ENCODE measurements at places on chromosomes 3 and 15.
A peak's percentile ranks its signal among the peaks of the same experiment; 100 is the strongest.

DNA sequence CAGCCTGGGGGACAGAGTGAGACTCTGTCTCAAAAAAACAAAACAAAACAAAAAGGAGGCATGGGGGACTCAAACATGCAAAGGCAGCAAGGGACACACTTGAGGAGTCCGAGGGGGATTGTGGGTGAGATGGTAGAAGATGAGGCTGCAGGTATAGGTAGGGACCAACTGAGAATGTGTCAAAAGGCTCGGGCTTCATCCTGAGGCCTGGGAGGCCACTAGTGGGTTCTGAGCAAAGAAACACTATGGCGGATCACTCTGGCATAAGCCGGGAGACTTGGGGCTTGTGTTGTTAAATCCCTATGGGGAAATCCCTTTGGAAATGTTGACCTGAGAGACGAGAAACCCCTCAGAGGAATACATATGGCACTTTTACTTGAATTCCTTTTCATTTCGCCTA, 21.2 kb downstream of the ZNF710 start:
- DNase-seq, result no peak

- no peak for DNase-seq
Observed at GRCh38 chr3:95615592-95616310, 1198.6 kb upstream of the EPHA6 start.

- DNase-seq, result peak; percentile 28
Observed at GRCh38 chr15:42650208-42651066, 75.0 kb downstream of the STARD9 start.

- DNase-seq, result no peak
Observed at GRCh38 chr3:49630784-49631183, 43.4 kb upstream of the APEH start.

- no peak for DNase-seq
Observed at GRCh38 chr3:169402672-169403360, 260.7 kb downstream of the MECOM start.

- DNase-seq, result peak; percentile 49
Observed at GRCh38 chr15:71761649-71762048, 48.7 kb upstream of the NR2E3 start.

DNA sequence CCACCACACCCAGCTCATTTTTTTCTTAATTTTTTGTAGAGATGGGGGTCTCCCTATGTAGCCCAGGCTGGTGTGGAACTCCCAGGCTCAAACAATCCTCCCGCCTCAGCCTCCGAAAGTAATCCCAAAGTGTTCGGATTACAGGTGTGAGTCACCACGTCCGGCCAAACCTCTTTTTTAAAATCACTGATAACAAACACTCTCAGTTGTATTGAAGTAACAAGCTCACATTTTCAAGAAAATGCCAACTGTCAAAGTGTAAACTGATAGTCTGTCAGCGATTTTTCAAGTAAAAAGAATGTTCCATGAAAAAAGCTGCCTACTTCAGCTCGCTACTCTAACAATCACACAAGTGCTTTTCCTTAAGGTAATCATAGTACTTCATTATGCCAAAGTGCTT, 33.4 kb downstream of the UBXN7 start:
- no peak for DNase-seq

GRCh38 chr3:18344306-18345014, 80.7 kb downstream of the SATB1 start:
- DNase-seq, result no peak

DNA sequence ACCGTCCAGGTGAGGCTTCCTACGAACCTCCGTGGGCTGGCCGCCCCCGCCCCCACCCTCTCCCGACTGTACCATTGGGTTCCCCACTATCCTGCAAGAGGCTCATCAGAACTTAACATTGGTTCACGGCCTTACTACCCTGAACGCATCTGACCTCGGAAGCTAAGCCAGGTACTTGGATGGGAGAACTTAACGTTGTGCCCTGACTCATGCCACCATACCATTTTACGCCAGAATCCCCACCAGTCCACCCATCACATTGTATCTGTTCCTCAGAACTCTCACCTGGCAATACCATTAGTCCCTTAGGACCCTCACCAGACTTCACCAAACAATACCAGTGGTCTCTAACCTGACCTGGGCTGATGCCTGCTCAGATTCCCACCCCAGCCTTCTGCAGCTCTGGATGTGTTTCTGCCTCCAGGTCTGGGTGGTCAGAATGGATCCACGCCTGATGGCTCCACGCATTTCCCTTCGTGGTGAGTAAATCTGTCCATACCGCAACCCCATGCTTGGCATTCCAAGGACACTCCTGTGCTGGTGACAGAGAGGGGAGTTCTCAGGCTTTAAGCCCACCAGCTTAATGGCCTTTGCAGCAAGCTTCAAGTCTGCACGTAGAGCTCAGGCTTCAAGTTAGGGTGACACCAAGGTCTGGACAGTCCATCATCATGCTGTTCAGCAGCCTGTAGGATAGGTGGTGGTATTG, 562 bp downstream of the TCTA start:
- DNase-seq, result no peak

DNA sequence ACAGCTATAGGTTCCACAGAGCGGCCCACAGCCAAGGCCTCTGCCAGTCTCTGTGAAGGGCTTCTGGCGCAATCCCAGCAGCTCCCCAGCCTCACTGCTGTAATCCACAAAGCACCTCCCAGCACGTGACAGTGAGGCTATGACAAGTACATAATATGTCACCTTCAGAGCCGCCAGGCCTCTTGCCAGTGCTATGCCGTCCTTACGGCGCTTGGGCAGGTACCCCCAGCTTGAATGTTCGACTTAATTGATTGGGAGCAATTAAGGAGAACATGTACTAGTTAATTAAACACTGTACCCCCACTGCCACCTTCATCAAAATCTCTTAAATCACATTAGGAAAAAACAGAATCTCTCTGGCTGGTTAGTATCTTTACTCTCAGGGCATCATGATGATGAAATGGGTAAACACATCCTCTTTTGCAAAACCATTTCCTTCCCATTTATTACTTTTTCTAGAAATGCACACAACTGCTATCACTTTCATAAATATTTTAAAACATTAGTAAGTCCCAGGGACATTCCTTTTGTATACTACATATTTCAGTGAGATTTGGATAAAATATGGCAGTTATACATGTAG, 169.9 kb downstream of the XXYLT1 start:
- no peak for DNase-seq

GRCh38 chr3:195162033-195162669, 108.8 kb downstream of the XXYLT1 start:
- no peak for DNase-seq

DNA sequence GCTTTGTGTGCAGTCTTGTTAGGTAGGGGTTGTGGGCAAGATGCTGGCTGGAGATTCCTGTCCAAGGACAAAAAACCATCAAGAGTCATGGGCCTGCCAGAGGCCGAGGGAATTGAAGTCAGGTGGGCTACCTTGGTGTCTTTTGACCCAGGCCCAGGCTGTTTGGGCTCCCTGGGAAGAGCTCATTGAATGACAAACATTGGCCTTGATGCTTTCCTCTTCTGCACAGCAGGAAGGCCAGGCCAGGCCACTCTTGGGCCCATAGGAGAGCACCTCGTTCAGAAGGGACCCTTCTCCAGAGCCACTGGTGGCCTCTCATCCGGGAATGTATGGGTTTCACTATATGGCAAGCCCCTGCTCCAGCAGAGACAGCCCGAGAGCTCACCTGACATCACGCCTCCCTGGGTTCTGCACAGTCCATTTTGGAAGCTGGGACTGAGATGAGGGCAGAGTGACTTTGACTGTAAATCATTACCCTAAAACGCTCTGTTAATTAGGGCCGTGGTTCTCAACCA, 169.1 kb downstream of the NSMCE3 start:
- DNase-seq, result no peak

- no peak for DNase-seq
Observed at GRCh38 chr3:58151637-58152036, 59.1 kb downstream of the DNASE1L3 start.
